ENCODE measurements at places on chromosomes 16 and 17.
A peak's percentile ranks its signal among the peaks of the same experiment; 100 is the strongest.

DNA sequence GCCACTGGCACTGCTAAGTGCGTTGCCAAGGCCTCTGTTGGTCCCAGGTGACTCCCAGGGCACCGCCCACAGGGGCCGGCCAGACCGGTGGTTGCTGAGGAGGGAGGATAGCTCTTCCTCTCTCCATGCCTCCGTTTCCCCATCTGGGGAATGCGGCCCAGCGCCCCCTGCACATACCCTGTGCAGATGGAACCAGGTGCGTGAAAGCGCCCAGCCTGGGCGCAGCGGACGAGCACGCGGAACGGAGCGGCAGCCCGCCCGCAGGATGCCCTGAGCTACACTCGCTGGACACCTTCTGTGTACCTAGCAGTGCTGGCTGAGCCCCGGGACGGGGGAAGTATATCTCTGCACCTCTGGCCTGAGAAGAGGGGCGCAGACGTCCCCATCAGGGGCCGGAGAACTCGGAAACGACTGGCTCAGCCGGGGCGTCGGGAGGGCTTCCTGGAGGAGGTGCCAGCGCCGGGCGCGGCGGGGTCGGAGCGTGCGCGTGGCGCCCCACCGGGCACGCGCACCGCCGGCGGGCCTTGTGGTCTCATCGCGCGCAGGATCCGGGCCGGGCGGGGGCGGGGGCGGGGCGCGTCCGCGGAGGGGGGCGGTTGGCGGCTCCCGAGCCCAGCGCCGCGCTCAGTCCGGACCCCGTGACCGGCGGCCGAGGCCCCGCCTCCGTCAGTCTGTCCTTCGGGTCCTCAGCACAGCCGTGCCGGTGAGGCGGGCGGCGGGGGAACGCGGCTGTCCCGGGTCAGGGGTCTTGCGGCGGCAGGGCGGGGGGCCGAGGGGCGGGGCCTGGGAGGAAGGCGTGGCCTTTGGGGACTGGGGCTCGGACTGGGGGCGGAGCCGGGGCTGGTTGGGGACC is at the start of the genes CCDC78 and HAGHL:
Gene CCDC78 (minus strand): TSS at position 6 of the 853 bp plus-strand sequence. CDS start 76 bp downstream, outside the sequence.
Gene HAGHL (plus strand): TSS at position 669 of the 853 bp plus-strand sequence. CDS start 404 bp downstream, outside the sequence.
- DNase-seq: peak; percentile 86

DNA sequence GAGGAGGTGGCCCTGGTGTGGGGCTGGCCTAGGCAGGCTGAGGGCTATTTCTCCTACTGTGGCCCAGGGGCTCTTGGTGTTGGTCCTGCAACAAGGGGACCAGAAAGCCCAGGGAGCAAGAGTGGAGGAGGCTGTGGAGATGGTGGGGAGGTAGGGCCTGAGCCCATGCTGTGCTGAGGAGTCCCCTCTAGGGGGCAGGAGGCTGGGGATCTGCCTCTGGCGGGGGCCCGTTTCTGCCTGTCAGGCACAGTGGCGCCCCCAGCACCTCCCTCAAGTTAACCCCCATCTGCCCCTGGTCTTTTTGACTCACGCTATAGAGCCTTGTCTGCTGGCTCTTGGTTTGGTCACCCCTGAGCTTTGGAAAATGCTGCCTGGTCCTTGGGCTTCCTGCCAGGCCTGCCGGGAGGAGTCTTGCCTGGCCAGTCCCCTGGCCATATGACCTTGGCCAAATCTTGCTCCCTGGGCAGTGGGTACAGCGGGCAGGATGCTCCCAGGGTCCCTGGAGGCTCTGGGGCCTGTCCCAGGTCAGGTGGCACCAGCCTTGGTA is 5.9 kb downstream of the BAIAP2 start:
- DNase-seq: peak; percentile 62

- no peak for DNase-seq
Observed at GRCh38 chr16:14168146-14168545, 97.0 kb downstream of the MRTFB start.

DNA sequence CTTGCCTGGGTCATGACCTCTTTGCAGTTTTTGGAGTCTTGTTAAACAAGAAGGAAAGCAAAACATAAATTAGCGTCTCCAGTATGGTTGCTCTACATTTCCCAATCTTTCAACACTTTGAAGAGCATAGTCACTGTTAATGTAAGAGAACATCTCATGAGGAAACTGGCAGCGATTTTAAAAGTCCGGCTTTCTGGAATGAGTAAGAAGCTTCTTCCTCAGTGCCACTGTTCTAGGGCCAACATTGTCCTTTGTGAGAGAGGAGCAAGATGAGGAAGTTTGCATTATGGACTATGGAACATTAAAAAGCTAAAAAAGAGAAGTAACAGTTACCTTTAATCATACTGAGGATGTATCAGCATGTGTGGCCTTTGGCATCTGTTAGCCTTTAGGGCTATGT is 73.1 kb downstream of the WNT3 start:
- DNase-seq: no peak

DNA sequence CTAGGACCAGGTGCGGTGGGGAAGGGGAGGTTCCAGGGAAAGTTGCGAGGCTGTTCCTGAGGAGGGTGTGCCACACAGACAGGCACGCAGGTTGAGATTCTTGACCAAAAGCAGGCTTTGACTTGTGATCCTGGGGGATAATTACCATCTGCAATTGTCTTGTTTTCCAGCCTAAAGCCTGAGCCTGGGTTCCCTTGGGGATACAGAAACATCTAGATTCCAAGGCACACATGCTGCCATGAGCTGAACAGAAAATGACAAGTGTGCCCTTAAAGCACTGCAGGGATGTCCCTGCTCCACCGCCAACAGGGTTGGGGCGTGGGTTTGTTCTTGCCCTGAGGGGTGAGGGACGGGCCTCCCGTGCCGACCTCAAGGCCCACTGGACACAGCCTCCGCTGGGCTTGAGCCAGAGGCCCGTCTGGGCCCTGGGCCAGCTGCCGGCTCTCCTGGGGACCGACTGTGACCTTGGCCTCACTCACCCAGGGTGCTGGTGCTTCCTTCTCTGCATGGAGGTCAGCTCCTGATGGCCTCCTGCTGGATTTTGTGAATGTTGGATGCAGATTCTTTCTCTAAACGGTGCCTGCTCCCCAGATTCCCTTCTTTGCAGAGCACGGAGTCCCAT is 14.0 kb downstream of the CA5A start:
- no peak for DNase-seq

GRCh38 chr17:40457964-40458791 is 14.9 kb downstream of the IGFBP4 start:
- DNase-seq: peak; percentile 91

DNA sequence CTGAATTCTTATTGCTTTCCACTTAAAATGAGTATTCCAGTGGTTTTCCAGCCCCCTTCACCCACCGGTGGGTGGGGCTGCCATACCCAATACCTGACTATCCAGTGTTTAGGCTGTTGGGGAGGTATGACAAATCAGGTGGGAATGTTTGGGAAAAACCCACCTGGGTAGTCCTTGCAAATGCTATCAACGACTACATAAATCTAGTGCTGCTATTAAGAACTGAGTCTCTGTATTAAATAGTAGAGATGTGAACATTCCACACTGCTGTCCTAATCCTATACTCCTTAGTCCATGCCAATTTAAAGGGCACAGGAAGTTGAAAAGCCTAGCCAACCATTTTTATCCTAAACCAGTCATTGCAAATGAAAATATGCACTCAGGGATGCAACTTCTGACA is 126.6 kb downstream of the AXIN2 start:
- DNase-seq: no peak

DNA sequence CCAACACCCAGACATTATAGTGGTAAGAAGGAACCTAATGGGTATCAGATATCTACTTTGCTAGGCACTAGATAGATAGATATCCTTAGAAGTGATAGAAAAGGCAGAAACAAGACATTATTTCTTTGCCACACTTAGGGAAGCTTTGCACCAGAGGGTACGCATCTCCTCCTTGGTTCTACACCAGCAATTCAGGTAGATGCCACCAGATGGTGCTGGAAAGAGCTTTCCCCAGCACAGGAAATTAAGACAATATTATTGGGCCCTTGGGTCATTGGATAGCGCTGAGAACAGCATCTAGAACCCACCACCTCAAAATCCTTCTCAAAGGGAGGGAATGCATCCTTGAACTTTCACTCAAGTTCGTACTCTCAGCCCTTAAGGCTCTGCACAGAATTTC is 173.8 kb upstream of the CCL2 start:
- DNase-seq: no peak

DNA sequence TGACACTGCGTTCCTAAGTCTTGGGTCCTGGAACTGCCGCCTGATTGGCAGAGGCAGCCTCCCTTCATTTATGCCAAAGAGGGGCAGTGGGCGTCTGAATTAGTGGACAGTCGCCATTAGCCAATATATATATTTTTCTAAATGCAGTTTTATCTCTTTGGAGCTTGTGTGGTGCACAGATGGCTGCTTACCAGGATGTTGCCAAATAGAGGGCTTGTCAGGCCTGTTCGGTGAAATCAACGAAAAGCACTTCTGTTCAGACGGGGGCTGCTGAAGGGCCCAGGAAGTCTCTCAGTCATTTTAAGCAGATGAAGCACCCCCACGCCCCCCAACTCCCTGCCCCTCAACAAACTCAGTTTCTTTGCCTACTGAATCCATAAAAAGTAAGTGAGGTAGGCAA is 66.0 kb downstream of the RAP1GAP2 start:
- no peak for DNase-seq

DNA sequence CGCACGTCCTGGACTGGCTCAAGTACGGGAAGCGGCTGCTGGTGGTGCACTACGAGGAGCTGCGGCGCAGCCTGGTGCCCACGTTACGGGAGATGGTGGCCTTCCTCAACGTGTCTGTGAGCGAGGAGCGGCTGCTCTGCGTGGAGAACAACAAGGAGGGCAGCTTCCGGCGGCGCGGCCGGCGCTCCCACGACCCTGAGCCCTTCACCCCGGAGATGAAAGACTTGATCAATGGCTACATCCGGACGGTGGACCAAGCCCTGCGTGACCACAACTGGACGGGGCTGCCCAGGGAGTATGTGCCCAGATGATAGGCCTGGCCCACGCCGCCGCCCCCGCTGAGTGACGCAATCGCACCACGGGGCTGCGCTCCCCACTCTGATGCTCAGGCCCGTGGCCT is 50.2 kb downstream of the WSCD1 start:
- DNase-seq: no peak

GRCh38 chr16:56436258-56436657 is 10.9 kb upstream of the AMFR start:
- no peak for DNase-seq

- no peak for DNase-seq
Observed at GRCh38 chr17:57720386-57721035, 24.6 kb downstream of the CCDC182 start.

DNA sequence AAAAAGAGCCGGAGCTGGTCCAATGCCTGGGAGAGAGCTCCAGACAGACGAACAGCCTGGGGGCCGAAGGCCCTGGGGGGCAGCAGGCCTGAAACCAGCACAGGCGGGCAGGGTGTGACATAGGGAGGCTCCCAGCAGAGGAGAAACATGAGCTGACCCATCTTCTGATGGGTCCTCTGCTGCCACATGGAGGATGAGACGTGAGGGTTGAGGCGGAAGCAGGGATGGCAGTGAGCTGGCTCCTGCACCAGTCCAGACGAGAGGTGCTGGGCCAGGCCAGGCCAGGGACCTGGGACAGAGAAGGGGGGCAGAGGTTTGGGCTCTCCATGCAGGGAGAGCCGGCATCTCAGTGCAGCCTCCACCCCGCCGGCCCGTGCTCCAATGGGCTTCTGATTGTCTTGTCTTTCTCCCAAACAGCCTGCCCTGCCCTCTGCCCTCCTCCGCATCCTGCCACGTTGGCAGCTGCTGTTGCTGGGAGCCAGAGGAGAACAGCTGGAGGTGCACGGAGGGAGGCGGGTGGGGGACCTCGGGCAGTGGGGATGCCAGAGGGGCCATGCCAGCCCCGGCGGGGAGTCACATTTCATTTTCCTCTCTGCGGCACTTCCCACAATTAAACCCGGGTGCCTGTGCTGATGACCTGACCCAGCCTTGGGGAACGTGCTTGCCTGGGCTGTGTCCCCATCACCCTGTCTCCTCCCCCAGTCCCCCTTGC is 139.1 kb upstream of the GSE1 start:
- DNase-seq: peak; percentile 64

DNA sequence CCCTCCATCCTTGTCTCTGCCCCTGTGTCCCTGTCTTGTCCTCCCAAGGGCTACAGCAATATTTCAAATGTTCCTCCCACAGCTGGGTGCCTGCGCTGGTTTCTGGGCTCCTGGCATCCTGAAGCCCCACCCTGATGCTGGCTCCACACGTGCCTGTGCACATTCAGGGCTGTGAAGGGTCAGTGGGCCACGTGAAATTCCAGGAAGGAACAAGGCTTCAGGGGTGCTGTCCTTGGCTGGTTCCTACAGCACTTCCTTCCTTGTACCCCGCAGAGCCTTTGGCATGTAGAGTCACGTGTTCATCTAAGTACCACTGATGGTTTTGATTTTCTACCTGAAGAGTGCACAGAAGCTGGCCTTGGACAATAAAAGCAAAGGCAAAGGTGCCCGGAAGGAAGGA is 57.7 kb upstream of the NLK start:
- no peak for DNase-seq

- DNase-seq: no peak
Observed at GRCh38 chr16:72246423-72246822, 74.5 kb upstream of the PMFBP1 start.

GRCh38 chr17:75664099-75664549 is 2.8 kb downstream of the RECQL5 start:
- no peak for DNase-seq
